ENCODE measurements at places on chromosomes 7 and 10.

- no peak for DNase-seq
Observed at GRCh38 chr10:51112013-51112412, 37.7 kb downstream of the PRKG1 start.

- DNase-seq = no peak
Observed at GRCh38 chr7:5635006-5635405, 146.5 kb downstream of the RNF216 start.

GRCh38 chr10:22086730-22087401 lies 83.3 kb upstream of the DNAJC1 start:
- no peak for DNase-seq

- DNase-seq = no peak
Observed at GRCh38 chr7:6437251-6437650, 10.5 kb downstream of the DAGLB start.

- no peak for DNase-seq
Observed at GRCh38 chr10:128814024-128814423, 653.0 kb upstream of the MGMT start.

Data from NCI-H1436 treated with DMSO at 0.1 percent for 48 hours (cell line).